Kidney (tissue), 22 donors: ENCODE measurements at places on chromosomes 1 and 21.

- H3K4me3 ChIP-seq, result no peak overlapping the region
- H3K36me3 ChIP-seq, result no peaks in the 10 kb centered on the region
- no peaks in the 10 kb centered on the region for H3K4me1 ChIP-seq
- H3K27me3 ChIP-seq, result no peaks in the 10 kb centered on the region
- no peak for DNase-seq
Measured at GRCh38 chr1:45306319-45306718, 20.4 kb upstream of the HPDL start.

GRCh38 chr1:213572912-213573647, 414.7 kb upstream of the PROX1 start:
- H3K4me1 ChIP-seq, result no peaks in the 10 kb centered on the region
- no peaks in the 10 kb centered on the region for H3K36me3 ChIP-seq
- no peak overlapping the region for H3K27ac ChIP-seq
- DNase-seq, result no peak
- H3K4me3 ChIP-seq, result no peak overlapping the region
- H3K27me3 ChIP-seq, result no peaks in the 10 kb centered on the region

DNA sequence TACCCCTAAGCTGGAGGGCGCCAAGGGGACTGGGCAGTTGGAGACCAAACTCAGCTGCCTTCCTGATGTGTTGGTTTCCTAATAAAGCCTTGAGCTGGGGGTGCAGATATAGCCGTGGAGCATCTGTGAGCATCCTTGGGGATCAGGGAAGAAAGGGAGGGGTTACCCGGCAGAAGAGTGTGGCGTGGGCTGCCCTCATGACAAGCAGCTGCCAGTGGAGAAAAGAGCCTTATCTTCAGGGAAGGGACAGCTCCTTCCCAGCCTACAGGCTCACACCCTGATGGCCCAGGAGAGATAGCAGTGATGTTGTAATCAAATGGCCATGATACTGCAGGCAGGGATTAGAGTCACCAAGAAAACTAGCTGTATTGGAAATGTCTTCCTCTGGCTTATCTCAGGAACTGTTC, 10.8 kb upstream of the NFASC start:
- no peak for DNase-seq
- H3K36me3 ChIP-seq, result no peaks in the 10 kb centered on the region
- H3K27me3 ChIP-seq, result no peaks in the 10 kb centered on the region
- no peaks in the 10 kb centered on the region for H3K4me1 ChIP-seq

- no peak overlapping the region for H3K27ac ChIP-seq
- no peaks in the 10 kb centered on the region for H3K4me1 ChIP-seq
- H3K36me3 ChIP-seq, result no peaks in the 10 kb centered on the region
- no peak for DNase-seq
Measured at GRCh38 chr1:187646536-187647107, 817.9 kb downstream of the PLA2G4A start.
